A549 treated with GW870086 at 1 μM for 4 hours (cell line): ENCODE measurements at places on chromosomes 7 and 10. TPM values are rescaled to one million over a fixed set of nuclear protein-coding genes. Genes with fewer than 3 reads are reported as not detected.

Gene CH25H
- total RNA-seq = 0.19 to 0.38 TPM (median 0.22 TPM) in 5 replicates

Gene HOXA3
- total RNA-seq = 3.4 to 7.7 TPM (median 6.4 TPM) in 5 replicates

Gene ZNF316
- total RNA-seq = 8.8 to 14.3 TPM (median 13.4 TPM) in 5 replicates

Gene ITGB8
- total RNA-seq = 0.89 to 1.5 TPM (median 1.3 TPM) in 5 replicates

Gene OR2A1
- not detected in 5 replicates for total RNA-seq
